AG20443 (cell line): ENCODE measurements at places on chromosomes 3 and 15.

DNA sequence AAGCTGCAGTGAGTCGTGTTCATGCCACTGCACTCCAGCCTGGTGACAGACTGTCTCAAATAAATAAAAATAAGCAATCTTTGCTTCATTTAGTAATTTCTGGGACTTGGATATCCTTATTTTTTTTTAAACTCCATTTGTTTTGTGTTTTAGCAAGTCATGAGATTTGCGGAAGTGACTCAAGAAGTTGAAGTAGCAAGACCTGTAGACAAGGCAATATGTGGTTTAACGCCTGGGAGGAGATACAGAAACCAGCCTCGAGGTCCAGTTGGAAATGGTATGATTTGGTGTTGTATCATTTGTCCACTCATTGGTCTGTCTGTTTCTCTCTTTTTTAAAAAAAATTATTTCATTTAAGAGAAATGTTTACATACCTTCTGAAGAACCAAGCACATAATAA lies 16.6 kb upstream of the RPLP1 start:
- no peak for DNase-seq

GRCh38 chr3:45635475-45636256 lies 41.1 kb downstream of the LIMD1 start:
- peak; percentile 86 for DNase-seq

DNA sequence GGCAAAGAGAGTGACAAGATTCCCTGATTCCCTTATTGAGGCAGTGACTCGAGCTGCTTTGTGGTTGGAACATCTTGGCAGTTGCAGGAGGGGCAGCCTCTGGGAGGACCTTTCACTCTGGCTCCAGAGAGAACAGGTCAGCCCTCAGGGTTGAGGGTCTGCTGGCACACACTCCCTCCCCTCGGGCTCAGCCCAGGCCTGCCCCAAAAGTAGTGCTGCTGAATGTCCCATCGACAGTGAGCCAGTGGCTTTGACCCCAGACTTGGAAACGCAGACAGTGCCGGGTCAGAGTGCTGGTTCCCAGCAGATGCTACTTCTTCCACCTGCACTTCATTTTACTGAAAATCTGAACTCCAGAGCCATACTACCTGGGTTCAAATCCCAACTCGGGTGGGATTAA lies 25.6 kb upstream of the ATP2B2 start:
- no peak for DNase-seq

DNA sequence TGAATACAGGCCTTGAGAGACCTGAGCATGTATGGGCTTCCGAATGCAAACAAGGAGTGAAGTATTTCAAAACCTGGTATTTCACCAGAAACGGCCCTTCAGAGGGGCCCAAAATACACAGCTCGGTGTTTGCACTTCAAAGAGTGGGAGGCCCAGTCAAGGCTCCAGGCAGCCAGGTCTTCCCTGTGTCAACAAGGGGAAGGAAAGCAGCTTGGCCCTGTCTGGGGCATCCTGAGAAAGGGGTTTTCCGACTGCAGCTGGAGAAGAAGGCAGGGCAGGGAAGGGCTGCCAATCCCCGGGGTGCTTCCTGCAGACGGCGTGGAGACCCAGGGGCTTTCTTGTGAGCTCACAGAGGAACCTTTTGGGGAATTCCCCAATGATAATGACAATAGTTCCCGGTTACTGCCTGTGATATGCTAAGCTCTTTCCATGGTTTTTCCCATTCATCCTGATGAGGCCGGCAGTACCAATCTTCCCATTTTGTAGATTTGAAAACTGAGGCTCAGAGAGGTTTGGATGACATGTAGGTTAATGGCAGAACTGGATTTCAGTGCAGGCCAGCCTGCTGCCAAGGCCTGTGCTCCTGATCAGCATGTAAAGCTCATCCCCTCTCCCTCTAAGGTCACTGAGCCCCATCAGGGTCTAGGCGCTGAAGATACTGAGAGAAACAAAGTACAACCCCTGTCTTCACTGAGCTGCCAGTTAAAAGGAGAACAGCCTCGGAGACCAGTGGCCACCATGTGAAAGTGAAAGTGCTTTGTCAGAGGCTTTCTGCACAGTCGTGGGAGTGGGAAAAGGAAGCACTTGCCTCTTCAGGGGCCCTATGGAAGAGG lies 43.0 kb upstream of the TLE3 start:
- peak; percentile 37 for DNase-seq

GRCh38 chr3:114408736-114409670 lies 115.2 kb downstream of the TIGIT start:
- DNase-seq, result peak; percentile 25

DNA sequence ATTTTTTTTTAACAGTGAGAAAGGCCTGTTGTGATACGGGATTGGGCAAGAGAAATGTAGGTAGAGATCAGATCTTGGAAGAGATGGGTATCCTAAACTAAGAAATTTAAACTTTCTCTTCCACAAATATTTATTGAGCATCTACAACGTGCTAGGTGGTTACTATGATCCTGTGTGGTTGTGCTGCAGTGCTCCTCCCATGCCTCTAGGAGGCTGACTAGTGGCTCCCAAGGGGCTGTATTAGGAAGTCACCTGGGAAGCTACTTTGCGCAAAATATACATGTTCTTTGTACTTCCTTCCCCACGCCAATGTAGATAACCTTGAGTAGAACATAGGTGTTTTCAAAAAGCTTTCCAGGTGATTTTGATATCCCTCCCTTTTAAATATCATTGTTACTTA lies 27.2 kb downstream of the USP3 start:
- no peak for DNase-seq

DNA sequence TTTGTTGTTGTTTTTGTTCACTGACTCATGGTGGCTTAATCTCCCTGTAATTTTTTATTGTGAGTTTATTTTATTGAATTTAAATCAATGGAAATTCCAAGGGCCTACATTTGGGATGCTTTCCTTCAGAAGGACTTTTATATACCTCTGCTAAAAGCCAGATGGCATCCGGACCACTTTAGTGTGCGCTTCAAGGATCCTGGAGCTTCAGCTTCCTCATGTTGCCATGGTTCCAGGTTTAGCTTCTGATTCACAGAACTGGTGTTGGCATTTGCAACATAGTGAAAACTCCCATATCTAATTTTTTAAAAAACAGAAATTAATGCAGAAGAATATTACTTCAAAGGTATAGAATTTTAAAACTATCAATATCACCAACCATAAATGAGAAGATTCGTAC lies 8.5 kb upstream of the HACD2 start:
- no peak for DNase-seq

DNA sequence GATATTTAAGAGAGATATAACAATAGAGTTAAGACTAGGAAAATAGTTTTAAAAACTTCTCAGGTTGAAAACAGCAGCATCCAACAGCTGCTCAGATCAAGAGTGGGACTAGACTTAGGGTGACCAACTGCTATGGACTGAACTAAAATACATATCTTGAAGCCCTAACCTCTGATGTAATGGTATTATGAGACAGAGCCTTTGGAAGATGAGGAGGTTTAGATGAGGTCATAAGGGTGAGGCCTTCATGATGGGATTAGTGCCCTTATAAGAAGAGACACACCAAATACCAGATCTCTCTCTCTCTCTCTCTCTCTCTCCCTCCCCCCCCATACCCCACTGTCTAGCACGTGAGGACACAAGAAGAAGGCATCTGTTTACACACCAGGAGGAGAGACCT lies 37.4 kb upstream of the GALNT15 start:
- no peak for DNase-seq

DNA sequence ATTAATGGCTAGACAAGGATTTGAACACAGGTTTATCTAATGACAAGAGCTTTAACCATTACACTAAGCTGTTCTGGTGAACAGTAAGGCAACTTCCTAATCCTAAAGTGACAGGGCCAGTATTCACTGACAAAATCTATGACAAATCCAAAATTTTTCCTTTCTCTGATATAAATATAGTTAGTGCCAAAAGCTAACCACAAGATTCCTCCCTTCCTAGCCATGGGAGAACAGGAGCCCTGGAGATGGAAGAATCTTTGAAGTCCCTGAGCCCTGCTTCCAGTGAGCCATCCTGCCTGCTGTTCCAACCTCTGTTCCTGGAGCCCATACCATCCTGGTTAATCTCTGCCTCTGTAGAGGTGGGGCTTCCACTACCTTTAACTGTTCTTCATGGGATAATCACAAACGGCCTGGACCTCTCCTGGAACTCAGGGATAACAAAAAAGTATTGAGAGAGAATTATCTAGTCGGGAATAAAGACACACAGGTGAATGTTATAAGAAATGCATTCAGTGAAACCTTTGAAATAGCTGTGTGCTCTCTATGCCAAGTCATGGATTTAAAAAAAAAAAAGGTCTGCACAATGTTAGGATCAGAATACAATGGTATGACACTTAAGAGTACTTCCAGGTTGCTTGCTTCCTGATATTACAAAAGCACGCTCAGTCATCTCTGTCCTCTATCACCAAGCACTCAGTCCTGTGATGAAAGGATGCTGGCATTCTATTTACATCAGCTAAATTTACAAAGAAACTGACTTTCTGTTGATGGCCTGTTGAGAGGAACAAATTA lies 235.8 kb downstream of the SUCLG2 start:
- peak; percentile 20 for DNase-seq

- DNase-seq, result no peak
Measured at GRCh38 chr15:90881181-90881977, 2.9 kb upstream of the FES start.

DNA sequence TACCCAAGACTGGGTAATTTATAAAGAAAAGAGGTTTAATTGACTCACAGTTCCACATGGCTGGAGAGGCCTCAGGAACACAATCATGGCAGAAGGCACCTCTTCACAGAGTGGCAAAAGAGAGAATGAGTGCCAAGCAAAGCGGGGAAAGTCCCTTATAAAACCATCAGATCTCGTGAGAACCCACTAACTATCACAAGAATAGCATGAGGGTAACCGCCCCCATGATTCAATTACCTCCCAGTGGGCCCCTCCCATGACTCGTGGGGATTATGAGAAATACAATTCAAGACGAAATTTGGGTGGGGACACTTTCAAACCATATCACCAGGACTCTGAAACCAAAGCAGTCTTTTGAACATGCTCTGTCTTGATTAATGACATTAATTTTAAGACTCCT lies 7.0 kb downstream of the RTP3 start:
- DNase-seq, result no peak

- DNase-seq, result no peak
Measured at GRCh38 chr3:11350374-11350773, 78.2 kb downstream of the ATG7 start.

GRCh38 chr15:98160236-98160635 lies 199.7 kb downstream of the ARRDC4 start:
- no peak for DNase-seq

- no peak for DNase-seq
Measured at GRCh38 chr3:175608356-175608755, 749.2 kb downstream of the NAALADL2 start.

DNA sequence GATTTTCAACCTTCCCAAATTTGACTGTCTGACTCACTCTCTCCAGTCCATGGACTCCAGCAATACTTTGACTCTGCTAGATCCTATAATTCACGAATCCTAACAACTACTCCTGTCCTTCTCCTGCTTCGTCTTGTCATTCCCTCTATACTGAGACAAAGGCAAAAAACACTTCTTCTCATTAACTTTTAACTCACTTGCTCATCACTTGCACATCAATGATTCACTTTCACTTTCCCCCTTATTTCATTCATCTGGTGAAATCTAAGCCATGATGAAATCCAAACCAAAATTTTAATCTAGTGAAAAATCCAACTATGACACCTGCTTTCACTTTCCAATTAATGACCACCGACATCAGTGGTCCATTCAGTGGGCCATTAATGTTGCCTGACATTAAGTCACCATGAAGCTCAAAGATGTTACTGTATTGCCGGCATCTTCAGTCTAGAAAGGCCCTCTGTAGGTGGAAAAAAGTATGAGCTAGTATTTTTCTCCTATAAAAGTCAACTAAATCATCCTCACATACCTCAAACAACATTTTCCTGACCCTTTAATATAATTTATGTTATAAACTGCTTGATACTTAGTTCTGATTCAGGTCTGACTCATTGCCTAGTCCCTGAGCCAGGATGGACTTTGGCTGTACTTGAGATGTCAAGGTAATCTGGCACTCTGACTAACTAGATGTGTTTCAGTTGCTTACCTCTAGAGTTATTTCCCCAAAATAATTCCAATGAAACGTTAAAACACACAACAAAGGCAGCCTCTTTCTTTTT lies 158.6 kb downstream of the CNTN6 start:
- DNase-seq, result no peak
